Heart right ventricle (tissue), 16 donors: ENCODE measurements at places on chromosomes 13 and 19. TPM values are rescaled to one million over a fixed set of nuclear protein-coding genes. Genes with fewer than 3 reads are reported as not detected.

The RASGRP4 gene
- total RNA-seq, result 0.55 TPM

DNA sequence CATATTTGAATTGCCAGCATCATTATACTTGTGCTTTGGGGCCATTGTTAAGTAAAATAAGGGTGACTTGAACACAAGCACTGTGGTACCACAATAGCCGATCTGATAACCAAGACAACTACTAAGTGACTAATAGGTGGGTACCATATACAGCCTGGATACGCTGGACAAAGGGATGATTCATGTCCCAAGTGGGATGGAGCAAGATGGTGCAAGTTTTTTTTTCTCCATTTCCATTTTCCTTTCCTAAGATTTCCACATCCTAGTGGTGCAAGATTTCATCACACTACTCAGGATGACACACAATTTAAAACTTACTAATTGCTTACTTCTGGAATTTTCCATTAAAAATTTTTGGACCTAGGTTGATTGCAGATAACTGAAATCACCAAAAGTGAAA lies 15.1 kb downstream of the BRCA2 start:
- no peak for DNase-seq

GRCh38 chr19:9819596-9819909 lies 674 bp upstream of the FBXL12 start:
- DNase-seq, result no peak

DNA sequence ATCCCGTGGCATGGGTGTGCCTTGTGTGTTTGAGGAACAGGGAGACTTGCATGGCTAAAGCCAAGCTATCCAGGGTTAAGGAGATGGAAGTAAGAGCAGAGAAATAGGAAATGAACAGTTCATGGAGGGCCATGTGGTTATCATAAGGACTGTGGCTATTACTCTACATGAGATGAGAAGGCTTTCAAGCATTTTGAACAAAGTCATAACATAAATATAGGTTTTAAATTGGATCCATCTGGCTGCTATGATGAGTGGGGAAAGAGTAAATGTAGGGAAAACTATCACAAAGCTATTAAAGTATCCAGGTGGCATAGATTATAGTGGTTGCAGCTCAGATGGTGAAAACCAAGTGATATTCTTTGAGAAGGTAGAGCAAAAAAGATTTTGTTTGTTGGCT lies 184.1 kb downstream of the PCDH17 start:
- no peak for DNase-seq

GRCh38 chr13:111252446-111253364 lies 67.7 kb upstream of the TEX29 start:
- no peak for DNase-seq

The ZNF284 gene
- 2.6 TPM for total RNA-seq

DNA sequence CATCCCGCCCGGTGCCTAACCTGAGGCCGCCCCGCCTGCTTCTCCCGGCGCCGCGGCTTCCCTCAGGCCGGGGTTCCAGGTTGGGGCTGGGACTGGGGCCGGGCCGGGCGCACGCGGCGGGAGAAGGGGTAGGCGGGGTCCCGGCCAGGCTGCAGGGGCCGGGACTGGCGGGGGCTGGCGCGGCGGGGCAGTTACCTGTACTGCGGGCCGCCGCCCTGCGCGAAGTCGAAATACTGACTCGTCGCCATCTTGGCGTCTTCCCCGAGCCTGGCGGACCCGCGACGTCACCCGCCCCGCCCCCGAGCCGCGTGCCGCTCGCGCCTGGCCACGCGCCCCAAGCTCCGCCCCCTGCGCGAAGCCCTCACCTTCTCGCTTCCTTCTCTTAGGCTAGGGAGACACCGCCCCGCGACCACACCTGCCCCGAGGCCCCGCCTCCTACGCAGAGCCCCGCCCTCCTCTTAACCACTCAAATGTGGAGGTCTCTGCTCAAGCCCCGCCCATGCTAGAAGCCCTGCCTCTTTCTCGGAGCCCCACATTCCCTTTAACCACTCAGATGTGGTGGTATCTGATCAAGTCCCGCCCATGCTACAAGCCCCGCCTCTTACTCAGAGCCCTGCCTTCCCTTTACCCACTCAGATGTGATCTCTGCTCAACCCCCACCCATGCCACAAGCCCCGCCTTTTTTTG lies at the start of gene ZFR2:
Gene ZFR2 (minus strand): TSS at position 269 of the 687 bp plus-strand sequence. CDS start 21 bp downstream, at position 248.
- no peak for DNase-seq

DNA sequence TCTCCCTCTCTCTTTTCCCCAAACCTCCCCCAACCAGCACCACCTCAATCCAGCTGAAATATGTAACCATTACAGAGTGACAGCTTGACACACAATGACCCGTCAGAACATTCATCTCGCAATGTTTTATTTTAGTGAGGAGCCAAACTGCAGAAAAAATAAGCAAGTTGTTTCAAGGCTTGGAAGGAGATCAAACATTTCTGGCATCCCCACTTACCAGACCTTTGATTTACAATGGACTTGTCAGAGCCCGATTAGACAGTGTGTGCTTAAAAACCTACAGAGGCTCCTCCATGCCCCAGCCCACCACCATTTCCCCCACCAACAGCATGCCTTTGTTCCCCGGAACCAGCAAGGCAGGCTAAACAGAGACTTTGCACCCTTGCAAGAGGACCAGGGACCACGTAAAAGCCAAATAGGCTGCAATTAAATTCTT lies 382.8 kb upstream of the ZNF507 start:
- no peak for DNase-seq

GRCh38 chr19:18843960-18844359 lies 12.2 kb downstream of the UPF1 start:
- DNase-seq, result no peak

GRCh38 chr13:68982961-68983619 lies 1124.5 kb upstream of the ATXN8OS start:
- DNase-seq, result no peak
